ENCODE measurements at places on chromosomes 7 and 10.

- no peak for DNase-seq
These were observed 29.9 kb upstream of the UTF1 start for GRCh38 chr10:133199992-133200611.

- no peak for DNase-seq
These were observed 466.0 kb downstream of the KIF20B start for GRCh38 chr10:90167174-90168064.

GRCh38 chr7:151603951-151604350, 84.3 kb upstream of the RHEB start:
- DNase-seq = no peak

DNA sequence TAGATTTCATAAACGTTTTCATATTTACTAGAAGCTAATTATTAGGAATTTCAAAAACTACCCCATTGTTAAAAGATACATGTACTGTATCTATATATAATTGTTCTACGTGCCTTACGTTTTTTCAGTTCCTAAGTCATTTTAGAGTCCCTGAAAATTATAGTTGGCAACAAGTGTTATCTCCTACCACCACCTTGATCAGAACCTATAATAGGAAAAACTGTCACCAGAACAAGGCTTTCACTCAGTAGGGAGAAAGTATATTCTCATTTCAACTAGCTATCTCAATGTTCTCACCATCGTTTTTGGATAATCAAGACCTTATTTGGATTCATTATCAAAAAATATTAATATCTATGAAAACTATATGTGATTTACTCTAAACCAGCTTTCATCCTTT, 107.7 kb downstream of the CPEB3 start:
- DNase-seq = no peak

DNA sequence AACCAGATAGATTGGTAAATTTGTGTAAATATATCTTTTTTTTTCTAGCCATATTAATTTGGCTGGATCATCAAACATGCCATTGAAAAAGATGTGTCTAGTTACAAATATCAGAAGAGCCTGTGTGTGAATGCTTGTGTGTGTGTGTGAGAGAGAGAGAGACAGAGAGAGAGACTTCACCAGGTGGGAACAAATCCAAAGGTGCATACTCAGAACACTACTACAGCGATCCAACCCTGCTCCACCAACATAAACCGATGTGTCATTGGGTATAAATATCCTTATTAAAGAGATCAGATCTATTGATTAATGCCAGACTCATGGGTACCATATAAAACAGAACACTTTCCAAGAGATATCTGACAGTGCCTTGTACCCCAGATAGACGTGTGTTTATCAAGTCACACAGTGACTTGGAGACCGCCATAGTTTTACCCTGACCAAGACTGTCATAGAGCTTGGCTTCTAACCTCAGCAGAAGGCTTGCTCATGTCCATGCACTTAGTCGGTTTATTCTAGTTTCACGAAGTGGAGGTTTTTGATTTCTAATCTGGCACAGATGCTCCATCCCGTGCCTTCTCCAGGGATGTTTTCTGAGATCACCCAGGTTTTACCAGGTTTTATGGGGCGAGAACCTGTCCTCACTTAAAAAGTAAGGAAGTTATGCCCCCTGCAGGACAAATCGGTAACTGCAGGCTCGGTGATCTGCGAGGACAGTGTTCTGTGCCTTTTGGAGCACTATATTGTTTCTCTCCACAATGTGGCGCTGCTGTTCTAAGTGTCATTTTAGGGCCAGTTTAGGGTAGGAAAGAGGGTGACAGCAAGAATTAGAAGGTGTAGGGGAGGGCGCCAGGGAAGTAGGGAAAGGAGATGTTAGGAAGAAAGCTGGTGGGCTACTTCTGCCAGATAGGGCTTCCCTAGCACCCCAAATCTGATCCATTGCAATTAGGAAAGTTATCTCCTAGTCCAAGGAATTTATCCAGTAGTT, 29.3 kb upstream of the WNT8B start:
- DNase-seq = peak; percentile 97

DNA sequence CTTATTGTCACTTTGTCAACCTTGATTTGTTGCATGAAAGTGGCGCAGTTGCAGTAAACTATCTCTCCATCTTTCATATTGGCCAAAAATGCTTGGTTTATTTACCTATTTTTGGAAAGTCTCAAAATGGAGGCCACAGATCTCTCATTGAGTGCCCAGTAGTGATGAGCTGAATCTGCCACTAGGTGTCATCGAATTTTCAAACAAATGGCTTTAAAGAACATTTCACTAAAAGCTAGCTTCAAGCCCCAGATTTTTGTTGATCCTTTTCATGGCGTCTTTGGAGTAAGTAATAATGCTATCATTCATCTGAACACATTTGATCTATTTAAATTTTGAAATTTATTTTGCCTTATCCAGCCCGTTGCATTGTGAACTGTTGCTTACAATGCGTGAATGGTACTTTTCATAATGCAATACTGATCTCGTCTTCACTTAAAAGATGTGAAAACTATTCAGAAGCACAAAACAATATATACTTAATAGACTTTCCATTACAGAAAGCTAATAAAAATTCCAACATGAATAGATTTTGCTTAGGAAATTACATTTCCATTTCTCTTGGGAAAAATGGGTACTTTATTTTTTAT, 236.2 kb downstream of the DNAJB9 start:
- DNase-seq = no peak

GRCh38 chr7:22561895-22562593, 62.1 kb upstream of the STEAP1B start:
- DNase-seq = no peak

DNA sequence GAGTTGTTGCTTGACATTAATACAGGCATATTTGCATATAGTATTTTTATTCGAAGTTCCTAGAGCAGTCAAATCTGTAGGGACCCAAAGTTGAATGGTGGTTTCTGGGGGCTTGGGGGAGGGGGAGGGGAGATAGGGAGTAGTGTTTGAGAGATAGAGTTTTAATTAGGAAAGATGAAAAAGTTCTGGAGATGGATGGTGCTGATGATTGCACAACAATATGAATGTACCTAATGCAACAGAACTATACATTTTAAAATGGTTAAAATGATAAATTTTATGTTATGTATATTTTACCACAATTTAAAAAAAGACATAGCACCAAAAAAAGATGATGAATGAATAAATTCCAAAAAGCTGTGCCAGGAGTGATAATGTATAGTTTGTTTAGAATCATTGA, 41.8 kb downstream of the STK31 start:
- no peak for DNase-seq

DNA sequence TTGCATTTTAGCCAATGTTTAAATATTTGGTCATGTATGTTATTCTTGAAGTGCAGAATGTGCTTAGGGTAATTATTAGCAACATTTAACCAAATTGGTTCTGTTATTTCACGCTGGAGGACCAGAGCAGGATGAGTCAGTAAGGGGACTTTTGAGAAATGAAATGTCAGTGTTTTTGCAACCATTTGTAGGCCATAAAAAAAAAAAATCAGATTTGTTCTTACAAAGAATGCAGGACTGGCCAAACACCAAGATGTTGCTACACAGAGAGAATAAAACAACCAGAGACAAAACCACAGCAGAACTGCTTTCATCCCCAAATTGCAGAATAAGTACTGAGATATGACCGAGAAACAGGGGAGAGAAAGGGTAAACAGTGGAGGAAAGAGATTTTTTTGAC, 62.1 kb downstream of the TPST1 start:
- no peak for DNase-seq

GRCh38 chr10:70441895-70442309, 421 bp upstream of the NODAL start:
- DNase-seq = no peak

All from activated naive CD8-positive, alpha-beta T cell treated with anti-CD3 and anti-CD28 coated beads, Interleukin-2, amount 50 U/mL, for 24 hours (primary cell).